ENCODE measurements at places on chromosomes 6 and 20.

- DNase-seq, result no peak
Measured at GRCh38 chr6:81553216-81553615, 199.3 kb downstream of the TENT5A start.

DNA sequence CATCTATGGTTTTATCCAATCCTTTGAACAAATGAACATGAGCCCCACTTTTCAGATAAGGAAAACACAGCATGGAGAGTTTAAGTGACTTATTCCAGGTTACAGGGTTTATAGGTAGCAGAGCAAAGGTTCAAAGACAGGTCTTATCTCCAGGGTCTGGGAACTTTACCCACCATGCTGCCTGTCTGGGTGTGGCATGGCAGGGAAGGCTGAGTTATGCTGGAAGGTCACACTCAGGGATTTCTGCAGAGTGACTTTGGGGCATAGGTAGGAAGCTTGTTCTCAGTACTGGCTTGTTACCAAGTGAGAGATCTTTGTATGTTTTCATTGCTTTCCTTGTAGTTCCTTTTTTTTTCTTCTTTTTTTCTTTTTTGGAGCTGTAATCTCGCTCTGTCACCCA, 1.8 kb downstream of the ZNF831 start:
- no peak for DNase-seq

- no peak for DNase-seq
Measured at GRCh38 chr20:44496976-44497375, 21.3 kb downstream of the TTPAL start.

DNA sequence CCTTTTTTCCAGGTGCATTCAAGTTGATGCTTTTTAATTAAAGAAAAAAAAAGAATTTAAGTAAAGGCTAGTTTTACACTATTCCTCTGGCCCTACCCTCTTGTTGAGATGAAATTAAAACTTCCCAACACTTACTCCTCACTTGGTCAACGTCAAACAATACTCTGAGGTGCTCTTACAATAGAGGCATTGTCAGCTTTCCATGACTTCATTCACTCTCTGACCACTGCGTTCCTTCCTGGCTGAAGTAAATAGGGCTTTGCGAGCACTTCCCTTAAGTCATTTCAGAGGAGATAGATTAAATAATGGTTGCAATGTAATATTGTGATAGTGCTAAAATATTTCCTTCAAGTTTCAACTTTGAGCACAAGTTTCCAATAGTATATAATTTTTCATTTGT, 229.8 kb upstream of the CEP162 start:
- DNase-seq, result no peak

DNA sequence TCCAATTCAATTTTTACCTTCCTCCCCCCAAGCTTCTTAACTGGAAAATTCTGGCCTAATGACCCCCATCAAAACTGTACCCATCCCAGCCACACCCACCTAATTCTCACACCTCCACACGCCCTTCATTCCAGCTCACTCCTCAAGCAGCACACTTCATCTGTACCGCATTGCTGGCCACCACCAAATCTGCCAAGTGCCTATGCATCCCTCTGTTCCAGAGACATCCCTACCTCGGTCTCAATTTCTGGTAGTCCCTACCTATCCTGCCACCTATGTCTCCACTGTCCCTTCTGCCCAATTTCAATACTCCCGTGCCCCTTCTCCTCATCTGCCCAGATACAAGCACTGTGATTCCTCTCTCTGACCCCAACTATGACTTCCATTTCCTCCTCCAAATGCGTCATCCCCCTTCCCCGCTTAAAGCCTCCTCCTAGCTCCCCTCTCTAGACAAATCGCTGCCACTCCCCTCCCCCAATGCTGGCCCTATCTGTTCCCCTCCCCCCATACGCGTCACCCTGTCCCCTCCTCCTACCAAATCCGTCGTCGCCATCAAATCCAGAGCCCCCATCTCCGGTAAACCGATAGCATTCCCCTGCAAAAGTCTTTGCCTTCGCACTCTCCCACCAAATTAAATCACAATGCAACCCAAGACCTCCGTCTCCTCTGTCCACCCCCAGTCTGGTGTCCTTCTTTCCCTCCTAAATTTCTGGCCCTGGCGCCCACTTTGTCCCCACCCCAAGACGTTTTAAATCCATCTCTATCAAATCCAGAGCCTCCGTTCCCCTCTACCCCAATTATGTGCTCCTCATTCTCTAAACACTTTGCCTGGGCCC, 1.2 kb downstream of the MTCH1 start:
- peak; percentile 32 for DNase-seq

- no peak for DNase-seq
Measured at GRCh38 chr6:111926731-111927302, 53.6 kb upstream of the FYN start.

- DNase-seq, result peak; percentile 61
Measured at GRCh38 chr6:72619883-72620696, 1.8 kb upstream of the KCNQ5 start.

DNA sequence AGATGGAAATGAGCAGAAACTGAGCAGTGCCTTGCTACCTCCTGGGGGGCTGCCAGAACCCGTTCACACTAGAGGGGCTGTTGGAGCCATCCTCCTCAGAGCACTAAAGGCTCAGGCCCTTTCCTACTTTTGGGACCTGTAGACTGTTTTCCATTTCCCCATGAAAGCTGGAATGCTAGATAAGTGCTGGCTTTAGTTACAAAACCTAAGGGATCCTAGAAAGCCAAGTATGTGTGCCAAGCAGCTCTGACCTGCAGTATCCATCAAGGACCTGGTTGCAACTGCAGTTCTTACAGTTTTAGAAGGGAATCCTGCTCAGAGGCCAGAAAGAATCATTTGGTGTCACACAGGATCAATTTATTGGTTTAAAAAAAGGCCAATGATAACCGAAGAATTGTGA, 176.7 kb upstream of the COL21A1 start:
- no peak for DNase-seq

- DNase-seq, result no peak
Measured at GRCh38 chr6:20223141-20223540, 10.9 kb upstream of the MBOAT1 start.

DNA sequence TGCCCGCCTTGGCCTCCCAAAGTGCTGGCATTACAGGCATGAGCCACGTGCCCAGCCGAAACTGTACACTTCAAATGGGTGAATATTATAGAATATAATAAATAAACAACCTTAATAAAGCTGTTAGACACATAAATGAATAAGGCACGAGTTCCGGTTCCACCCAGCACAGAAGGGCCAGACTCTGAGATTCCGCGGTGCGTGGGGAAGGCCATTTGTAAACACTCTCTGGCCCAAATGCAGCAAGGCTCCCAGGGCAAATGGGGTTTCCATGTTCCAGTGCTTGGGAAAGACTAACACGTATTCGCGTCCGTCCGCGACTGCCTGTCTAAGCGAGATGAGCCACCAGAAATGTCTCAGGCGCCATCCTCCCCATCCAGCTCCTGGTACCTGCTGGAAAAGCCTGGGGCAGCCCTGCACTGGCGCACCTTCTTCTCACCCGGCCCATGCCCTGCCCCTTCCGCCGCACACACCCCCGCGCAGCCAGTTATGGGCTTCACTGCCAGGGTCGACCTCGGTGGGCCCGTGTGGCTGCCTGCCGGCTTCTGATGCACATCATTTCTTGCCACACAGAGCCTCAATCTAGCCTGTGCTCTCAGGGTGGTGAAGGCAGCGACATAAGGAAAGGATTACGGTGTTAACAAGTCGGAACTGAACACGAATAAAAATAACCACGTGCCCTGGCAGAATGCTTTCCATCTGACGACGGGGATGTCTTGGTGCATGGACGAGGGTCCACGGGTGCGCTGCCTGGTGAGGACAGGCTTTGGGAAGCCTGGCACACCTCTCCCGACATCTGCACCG, 5.5 kb upstream of the LSM14B start:
- DNase-seq, result no peak

- no peak for DNase-seq
Measured at GRCh38 chr6:52271852-52272460, 12.6 kb downstream of the MCM3 start.

DNA sequence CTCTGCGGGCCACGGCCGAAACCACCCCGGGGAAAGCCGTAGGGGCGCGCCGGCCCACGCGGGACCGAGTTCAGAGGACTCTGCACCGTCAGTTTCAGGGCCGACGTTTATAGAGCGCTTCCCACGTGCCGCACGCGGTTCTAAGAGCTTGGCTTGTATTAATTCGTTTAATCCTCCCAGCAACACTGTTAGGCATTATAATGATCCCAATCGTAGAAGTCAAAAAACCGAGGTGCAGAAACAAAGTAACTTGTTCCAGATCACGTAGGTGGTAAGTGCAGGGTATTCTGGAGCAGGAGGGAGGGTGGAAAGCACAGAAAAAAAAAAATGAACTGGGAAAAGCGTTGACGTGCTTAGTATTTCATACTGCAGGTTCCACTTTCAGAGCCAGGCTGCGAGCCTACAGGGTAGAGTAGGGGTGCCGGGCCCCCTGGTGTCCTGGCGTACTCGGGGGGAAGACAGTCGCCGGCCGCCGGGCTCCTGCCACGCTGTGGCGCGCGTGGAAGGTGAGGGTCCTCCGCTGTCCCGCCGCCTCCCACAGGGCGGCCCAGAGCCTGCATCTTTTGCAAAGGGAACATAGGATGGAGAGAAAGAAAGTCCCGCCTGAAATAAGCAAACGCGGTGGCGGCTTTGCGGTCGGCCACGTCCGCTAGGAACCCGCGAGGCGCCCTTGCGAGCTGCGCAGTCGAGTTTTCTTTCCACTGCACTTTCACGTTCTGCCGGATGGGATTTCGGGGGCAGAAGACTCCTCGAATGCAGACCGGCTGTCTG, 10.2 kb upstream of the FOXF2 start:
- DNase-seq, result no peak

DNA sequence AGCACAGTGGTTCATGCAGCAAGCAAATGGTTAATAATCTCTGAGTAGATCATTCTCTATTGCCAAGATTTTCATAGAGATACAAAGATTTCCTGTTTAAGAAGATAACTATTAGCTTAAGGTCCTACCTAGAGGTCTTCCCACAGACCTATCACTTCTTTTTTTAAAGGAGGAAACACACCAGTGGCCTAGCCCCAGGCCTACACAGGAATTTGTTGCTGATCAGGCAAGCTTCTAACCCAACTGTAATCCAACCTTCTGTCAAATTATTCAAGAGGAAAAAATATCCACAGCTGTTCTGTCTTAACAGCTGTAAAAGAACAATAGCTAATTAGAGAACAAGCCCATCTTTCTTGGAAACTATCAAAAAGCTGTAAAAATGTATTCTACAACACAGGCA, 332.8 kb downstream of the BTBD9 start:
- no peak for DNase-seq

DNA sequence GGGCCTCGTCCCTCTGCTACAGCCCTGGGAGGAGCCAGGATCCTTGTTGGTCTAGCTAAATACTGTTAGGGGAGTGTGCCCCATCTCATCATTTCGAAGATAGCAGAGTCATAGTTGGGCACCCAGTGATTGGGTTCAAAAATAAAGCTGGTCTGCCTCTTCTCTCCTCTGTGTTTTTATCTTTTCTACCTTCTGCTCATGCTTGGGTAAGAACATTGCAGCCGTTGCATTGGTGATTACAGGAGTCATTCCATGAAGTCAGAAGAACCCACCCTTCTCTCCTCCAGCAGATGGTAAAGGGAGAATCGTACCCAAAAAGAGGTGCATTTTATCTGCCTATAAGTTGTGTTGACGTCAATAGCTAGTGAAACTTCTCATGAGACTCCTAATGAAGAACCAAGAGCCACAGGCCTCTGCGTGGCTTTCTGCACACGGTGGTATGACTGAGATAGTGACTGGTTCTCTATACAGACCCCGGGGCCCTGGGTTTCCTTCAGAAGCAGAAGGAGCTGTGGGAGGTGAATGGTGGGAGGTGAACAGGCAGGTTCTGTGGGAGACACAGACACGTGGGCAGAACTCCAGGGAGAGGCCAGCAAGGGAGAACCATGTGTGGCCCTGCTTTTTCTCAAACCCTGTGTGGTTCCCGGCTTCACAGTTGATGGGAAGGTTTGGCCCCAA, 5.7 kb upstream of the FAM209A start:
- no peak for DNase-seq

- no peak for DNase-seq
Measured at GRCh38 chr6:122660296-122660695, 50.1 kb downstream of the PKIB start.

- DNase-seq, result no peak
Measured at GRCh38 chr6:138996524-138996923, 8.5 kb upstream of the REPS1 start.

- DNase-seq, result no peak
Measured at GRCh38 chr20:11110535-11110934, 436.7 kb upstream of the JAG1 start.

- DNase-seq, result no peak
Measured at GRCh38 chr6:157717340-157717748, 105.7 kb upstream of the SNX9 start.

GRCh38 chr20:1108437-1108920, 9.9 kb upstream of the PSMF1 start:
- no peak for DNase-seq

- DNase-seq, result no peak
Measured at GRCh38 chr6:166707045-166707444, 80.0 kb upstream of the RPS6KA2 start.

- DNase-seq, result no peak
Measured at GRCh38 chr6:132101535-132101934, 150.4 kb upstream of the CCN2 start.

DNA sequence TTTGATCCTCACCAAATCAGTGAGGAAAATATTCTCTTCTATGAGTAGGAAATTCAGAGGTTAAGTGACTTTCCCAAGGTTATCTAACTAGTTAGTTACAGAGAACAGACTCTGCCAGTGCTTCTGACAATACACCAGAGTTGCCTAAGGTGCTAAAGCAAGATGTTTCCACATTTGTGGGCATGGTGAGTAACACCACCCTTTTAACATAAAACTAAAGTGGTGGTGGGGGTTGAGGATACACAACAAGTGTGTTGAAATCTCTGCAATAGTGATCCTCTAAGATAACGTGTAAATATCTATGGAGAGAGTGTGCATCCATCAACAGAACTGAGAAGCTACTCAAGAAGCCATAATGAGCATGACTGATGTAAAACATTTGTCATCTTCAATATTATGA, 11.7 kb downstream of the VNN2 start:
- no peak for DNase-seq

All from activated T-helper 2 cell treated with anti-CD3 and anti-CD28 coated beads, Interferon-gamma antibody, Interleukin-2, Interleukin-4, amounts not matched to agents 10 μg/mL and 5 μg/mL and 100 μg/mL, durations not matched to agents 14 hours and 24 hours and 36 hours (primary cell).